ENCODE measurements at places on chromosomes 2 and 18. TPM values are rescaled to one million over a fixed set of nuclear protein-coding genes. Genes with fewer than 3 reads are reported as not detected.

PROM2 gene
- polyA plus RNA-seq = 2.2 TPM

SRBD1 gene
- 4.7 TPM for polyA plus RNA-seq

SH3BP4 gene
- 29.7 TPM for polyA plus RNA-seq

TTC39C gene
- 6.9 TPM for polyA plus RNA-seq

FRZB gene
- polyA plus RNA-seq = 5.2 TPM

INHBB gene
- polyA plus RNA-seq = not detected

RPRM gene
- not detected for polyA plus RNA-seq

PSD4 gene
- 24.7 TPM for polyA plus RNA-seq

PROKR1 gene
- polyA plus RNA-seq = not detected
